Activated naive CD8-positive, alpha-beta T cell treated with anti-CD3 and anti-CD28 coated beads, Interleukin-2, amount 10 ng/mL, durations not matched to agents 7 days and 5 days (primary cell): ENCODE measurements at places on chromosomes 7 and 10.

DNA sequence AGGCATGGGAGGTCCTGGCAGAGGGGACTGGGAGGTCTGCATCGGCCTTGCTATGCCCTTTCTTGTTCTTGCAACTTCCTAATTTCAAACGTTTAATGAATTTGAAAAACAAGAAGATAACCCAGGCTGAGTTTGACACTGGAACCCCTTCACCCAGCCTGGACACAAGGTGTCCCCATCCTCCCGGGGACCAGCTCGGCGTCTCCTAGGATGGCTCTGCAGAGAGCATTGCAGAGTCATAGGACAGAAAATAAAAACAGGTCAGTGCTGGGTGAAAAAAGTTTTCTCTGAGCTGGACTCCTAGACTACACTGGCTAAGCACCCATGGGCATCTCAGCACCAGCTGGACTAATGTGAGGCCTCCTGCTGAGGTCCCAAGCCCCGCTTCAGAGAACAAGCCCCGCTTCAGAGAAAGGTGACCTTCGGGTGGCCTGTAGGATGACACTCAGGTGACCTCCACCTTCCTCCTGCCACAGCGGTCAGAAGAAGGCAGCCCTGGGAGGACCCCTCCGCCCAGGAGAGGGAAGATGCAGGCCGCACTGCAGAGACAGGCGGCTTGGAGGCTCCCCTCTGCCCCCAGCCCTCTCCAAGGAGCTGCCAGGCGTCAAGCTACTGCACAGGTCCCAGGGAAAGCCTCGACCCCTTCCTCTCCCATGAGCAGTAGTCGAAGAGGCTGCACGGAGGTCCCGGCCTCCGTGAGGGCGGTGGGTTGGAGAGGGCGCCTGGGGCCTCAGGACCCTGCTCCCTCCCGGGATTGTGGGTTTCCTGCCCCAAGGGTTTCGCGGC lies 9.3 kb upstream of the UNCX start:
- no peak for DNase-seq

DNA sequence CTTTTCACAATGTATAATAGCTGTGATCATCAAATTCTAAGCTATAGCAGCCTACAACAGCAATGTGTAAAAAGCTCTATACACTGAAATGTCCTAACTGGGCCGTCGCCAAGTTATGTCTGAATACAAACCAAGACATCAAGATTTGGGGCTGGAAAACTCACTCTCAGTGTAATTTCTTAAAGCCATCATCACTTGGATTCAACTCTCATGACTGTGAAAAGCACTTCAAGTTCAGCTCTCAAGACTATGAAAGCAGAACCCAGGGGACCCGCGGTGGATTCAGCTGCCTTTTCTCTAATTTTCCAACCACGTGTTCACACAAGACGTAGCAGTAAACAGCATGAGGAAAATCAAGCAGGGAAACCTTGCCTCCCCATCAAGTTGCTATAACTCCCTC lies 15.8 kb upstream of the ZNRF2 start:
- DNase-seq, result no peak

GRCh38 chr10:121266370-121266769 lies 331.9 kb downstream of the FGFR2 start:
- DNase-seq, result no peak

DNA sequence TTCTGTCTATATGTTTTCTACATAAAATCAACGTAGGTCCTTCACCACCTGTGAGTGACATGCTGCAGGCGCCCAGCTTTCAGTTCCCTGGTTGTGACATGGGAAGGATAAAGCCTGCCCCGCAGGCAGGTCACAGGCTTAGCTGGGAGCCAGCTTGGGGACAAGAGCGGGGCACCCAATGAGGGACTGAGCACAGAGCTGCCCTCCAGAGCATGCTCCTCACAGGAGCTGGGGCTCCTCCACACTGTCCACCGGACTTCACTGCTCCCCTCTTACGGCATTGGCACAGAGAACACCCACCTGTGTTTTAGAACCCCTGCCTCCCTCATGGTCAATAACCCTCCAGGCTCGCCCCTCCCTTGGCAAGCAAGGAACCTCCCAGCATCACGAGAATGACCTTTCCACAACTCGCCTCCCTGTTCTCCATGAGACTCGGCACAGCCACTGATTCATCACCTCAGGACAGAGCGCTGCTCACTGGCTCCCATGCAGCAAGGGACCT lies 187.1 kb downstream of the TNS3 start:
- DNase-seq, result no peak

GRCh38 chr7:72292794-72293193 lies 119.3 kb downstream of the CALN1 start:
- no peak for DNase-seq

- no peak for DNase-seq
These were observed 59.9 kb downstream of the PWWP2B start for GRCh38 chr10:132456881-132457280.

- DNase-seq, result no peak
These were observed 2.7 kb downstream of the BAG3 start for GRCh38 chr10:119653916-119654315.

DNA sequence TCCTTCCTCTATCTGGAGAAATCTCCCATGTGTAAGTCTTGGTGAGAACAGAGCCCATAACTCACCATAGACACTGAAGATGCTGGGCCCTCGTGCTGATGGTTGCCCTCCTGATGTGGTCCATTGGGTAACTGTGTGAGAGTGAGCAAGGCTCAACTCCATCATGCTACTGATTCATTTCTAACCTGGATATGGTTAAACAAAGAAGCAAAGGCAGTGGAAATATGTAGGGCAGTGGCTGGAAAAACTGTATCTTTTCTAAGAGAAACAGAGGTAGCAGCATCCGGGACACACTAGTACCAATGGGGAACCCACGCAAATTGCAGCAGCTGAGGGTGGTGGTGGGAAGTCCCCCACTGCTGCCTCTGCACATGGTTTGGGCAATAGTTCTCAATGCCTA lies 221.7 kb downstream of the KLF6 start:
- no peak for DNase-seq
